ENCODE measurements at places on chromosomes 5 and 9. TPM values are rescaled to one million over a fixed set of nuclear protein-coding genes. Genes with fewer than 3 reads are reported as not detected.

GRCh38 chr5:63439537-63439936 lies 522.7 kb downstream of the HTR1A start:
- H3K27ac ChIP-seq = no peak overlapping the region
- DNase-seq = no peak

The SLC46A2 gene
- total RNA-seq = not detected

GRCh38 chr9:90970608-90971007 lies 169.0 kb downstream of the SYK start:
- H3K27ac ChIP-seq = no peak overlapping the region
- no peaks in the 10 kb centered on the region for H3K36me3 ChIP-seq
- H3K27me3 ChIP-seq = no peaks in the 10 kb centered on the region
- DNase-seq = no peak
- H3K4me1 ChIP-seq = no peaks in the 10 kb centered on the region
- H3K4me3 ChIP-seq = no peak overlapping the region

The GFI1B gene
- not detected for total RNA-seq

GRCh38 chr9:114287001-114287762 lies 35.7 kb upstream of the ORM1 start:
- H3K36me3 ChIP-seq = no peaks in the 10 kb centered on the region
- peak; percentile 15 for DNase-seq
- H3K4me1 ChIP-seq = peaks cover 8% of the 10 kb centered on the region
- no peaks in the 10 kb centered on the region for H3K27me3 ChIP-seq
- no peak overlapping the region for H3K4me3 ChIP-seq
- H3K27ac ChIP-seq = no peak overlapping the region

Measured in ovary (tissue), 10 donors.